Fibroblast of villous mesenchyme (primary cell): ENCODE measurements at places on chromosomes 2 and 18. TPM values are rescaled to one million over a fixed set of nuclear protein-coding genes. Genes with fewer than 3 reads are reported as not detected.

SKOR2 gene
- not detected in 2 replicates for total RNA-seq

CTAGE1 gene
- total RNA-seq, result 0.43 TPM in 1 of 2 replicates, not detected in the other

OTOS gene
- total RNA-seq, result not detected in 2 replicates

FAM98A gene
- 152 and 179 TPM in 2 replicates for total RNA-seq

DSC3 gene
- under 0.01 and 0.43 TPM in 2 replicates for total RNA-seq

DPP10 gene
- total RNA-seq, result under 0.01 and 0.32 TPM in 2 replicates

GLI2 gene
- 22.5 and 28.3 TPM in 2 replicates for total RNA-seq

UGT1A1 gene
- not detected in 2 replicates for total RNA-seq

FAM228A gene
- 0.43 and 0.64 TPM in 2 replicates for total RNA-seq

TDRD15 gene
- total RNA-seq, result not detected in 2 replicates

SERPINB10 gene
- not detected in 2 replicates for total RNA-seq

DNA sequence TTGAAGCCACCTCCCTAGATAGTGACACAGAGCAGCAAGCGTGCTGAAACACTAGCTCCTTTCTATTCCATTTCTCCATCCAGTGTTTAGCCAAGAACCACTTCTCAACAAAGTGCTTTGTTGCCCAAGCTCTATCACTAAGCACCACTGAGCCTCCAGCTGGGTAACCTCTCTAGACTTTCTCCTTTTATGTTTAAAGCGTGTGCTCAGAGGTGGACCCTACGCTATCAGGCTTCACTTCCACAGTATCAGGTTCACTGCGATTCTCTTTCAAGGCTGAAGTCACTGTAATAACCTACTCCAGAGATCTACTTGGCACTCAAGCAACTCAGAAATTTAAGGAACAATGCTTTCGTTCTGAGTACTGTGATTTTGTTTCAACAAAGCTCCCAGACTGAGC lies 197.9 kb downstream of the LNPK start:
- no peak for DNase-seq

GRCh38 chr2:161164161-161164560 lies 3.9 kb downstream of the TANK start:
- DNase-seq, result no peak

DNA sequence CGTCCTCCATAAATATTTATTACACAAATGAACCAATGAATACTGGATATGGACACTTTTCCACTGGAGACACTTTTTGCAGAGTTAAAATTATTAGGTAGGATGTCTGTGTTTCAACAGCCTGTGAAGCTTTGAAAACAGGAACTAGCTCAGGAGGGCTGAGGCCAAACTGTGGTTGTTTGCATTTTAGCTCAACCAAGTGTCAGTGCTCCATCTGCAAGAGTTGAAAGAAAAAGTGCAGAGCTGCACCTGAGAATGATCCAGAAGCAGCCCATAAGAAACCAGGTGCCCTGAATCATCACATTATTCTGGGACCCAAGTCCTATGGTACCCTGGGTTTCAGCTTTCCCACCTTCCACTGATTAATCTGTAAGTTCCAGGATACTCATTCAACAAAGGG lies 180.4 kb downstream of the TRIB2 start:
- DNase-seq, result peak; percentile 24

DNA sequence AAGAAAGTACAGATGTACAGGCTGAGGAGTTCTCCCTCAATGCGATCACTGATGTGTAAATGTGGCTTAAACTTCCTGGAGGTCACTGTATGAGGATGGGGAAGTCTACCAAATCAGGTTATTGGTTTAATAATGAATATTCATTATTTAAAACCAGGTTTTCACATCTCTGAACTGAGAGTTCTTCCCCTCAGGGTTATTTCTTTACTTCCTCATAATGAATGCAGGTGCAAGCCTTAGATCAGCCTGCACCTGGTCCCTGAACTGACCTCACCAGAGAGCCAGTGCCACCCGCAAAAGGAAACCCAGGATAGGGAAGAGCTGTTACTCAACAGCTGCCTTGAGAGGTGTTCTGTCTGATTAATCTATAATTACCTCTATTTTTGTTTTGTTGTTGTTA lies 369.0 kb downstream of the EPHA4 start:
- DNase-seq, result no peak

GRCh38 chr18:73791081-73791480 lies 356.6 kb downstream of the FBXO15 start:
- DNase-seq, result peak; percentile 16

DNA sequence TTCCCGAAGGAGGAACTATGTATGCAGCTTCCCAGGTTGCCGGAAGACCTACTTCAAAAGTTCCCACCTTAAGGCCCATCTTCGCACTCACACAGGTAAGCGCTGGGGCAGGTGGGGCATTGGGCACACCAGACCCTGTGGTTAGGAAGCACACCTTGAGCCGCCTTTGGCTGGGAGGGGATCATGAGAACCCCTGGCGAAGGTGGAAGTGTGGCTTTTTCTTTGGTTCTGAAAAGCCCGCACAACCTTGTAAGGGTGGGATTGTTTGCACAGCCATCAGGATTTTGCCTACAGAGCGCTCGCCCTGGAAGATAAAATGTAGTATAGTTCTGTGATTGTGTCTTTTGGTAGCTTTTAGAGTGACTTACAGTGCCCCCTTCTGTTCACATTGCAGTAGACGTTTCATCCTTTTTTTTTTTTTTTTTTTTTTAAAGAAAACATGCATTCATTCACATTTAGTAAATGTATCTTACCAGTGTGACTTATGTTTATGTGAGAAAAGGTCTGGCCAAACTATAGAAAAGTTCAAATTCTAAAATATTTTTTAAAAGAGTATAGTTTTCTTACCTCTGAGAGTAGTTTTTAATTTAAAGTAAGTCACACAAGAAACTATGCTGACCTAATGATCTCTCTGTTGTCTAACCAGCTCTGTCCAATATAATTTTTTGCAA lies 5.3 kb downstream of the KLF11 start:
- DNase-seq, result peak; percentile 68

GRCh38 chr2:50782543-50782942 lies 249.4 kb downstream of the NRXN1 start:
- no peak for DNase-seq

GRCh38 chr2:54578648-54579045 lies 122.5 kb downstream of the SPTBN1 start:
- no peak for DNase-seq

- DNase-seq, result no peak
Observed at GRCh38 chr2:160371251-160372009, 122.2 kb downstream of the RBMS1 start.

DNA sequence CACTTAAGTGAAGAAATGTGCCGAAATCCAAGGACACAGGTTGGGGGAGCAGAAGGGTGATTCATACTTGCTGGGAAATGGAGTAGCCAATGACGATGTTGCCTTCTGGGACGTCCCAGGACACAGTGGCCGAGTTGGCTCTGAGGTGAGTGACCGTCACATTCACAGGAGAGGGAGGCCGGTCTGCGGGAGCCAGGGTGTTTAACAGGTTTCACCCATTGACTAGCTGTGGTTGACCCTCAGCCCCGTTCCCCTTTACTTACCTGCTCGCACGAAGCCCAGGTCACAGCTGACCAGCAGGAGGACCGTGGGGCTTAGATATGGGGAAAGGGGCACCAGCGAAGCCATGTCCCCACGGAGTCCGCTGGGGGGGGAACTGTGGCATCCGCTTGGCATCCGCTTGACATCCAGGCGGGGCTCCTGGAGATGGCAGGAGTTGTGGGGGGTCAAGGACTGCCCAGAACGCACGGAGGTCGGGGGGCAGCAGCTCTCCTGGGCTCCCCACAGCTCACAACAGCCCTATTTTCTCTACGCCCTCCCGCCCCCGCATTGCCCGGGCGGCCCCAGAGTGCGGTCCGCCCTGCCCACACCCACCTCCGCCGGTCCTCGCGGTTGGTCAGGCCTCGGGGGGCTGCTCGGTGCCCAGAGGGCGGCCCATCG lies 586 bp downstream of the FNDC4 start:
- peak; percentile 35 for DNase-seq

- DNase-seq, result no peak
Observed at GRCh38 chr2:183060571-183061231, 17.8 kb upstream of the DUSP19 start.
